OCI-M1 (cell line): ENCODE measurements at places on chromosomes 1 and 21.

DNA sequence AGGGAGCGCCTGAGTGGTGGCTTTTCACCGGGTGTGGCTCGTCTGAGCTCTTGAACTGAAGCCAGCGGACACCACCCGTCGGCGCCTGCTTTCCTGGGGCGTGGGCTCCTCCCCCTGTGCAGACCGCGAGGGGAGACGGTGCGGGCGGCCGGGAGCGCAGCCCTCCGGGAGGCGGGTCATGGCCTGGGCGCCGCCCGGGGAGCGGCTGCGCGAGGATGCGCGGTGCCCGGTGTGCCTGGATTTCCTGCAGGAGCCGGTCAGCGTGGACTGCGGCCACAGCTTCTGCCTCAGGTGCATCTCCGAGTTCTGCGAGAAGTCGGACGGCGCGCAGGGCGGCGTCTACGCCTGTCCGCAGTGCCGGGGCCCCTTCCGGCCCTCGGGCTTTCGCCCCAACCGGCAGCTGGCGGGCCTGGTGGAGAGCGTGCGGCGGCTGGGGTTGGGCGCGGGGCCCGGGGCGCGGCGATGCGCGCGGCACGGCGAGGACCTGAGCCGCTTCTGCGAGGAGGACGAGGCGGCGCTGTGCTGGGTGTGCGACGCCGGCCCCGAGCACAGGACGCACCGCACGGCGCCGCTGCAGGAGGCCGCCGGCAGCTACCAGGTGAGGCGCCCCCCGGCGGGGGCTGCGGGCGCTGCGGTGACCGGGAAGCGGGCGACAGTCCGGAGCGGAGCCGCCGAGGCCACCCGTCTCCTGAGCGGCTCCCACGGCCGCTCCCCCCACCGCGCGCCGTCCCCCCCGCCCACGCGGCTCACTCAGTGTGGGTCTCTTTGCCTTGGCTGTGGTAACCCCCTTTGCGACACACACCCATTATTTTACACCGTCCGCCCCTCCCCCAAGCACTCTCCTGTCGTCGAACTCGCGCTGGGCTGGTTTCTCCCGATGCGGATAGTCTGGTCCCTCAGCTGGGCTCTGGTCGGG lies at the start of gene TRIM58:
TRIM58 (plus strand) TSS at position 119 of the 916 bp plus-strand sequence; CDS start at position 179, 60 bp downstream.
- DNase-seq = peak; percentile 94

GRCh38 chr1:47180603-47181094 lies 9.2 kb downstream of the PDZK1IP1 start:
- DNase-seq = peak; percentile 95

DNA sequence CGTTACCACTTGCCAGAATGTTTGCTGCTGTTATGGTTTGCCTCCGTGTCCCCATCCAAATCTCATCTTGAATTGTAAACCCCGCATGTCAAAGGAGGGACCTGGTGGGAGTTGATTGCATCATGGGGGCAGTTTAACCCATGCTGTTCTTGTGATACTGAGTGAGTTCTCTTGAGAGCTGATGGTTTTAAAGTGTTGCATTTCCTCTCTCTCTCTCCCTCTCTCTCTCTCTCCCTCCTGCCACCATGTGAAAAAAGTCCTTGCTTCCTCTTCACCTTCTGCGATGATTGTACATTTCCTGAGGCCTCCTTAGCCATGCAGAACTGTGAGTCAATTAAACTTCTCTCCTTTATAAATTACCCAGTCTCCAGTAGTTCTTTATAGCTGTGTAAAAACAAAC lies 44.4 kb downstream of the CFHR5 start:
- no peak for DNase-seq

DNA sequence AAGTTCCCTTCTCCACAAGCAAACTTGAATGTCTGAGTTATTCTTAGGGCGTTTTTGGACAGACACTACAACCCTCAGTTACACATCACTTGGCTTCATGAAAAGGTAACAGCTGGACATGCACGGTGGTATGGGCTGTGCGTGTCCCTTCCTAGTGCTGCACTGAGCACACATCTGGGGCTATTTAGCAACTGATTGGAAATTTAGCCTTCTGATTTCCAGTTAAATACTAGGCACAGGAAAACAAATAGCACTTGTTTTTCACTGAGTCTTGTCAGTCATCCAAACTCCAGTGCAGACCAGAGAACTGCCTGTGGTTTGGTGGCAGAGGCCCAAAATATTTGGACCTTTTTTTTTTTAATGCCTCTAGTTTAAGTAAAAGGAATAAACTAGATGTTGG lies 134.7 kb downstream of the TGFBR3 start:
- no peak for DNase-seq

GRCh38 chr1:210250665-210250997 lies 18.0 kb downstream of the SERTAD4 start:
- DNase-seq = peak; percentile 32
